ENCODE measurements at places on chromosomes 12 and 14. TPM values are rescaled to one million over a fixed set of nuclear protein-coding genes. Genes with fewer than 3 reads are reported as not detected.

Gene C12orf56
- 0.25 TPM for total RNA-seq

Gene GSC
- total RNA-seq: not detected

Gene IRF9
- total RNA-seq: 10.8 TPM

Gene ANO2
- total RNA-seq: 2.0 TPM

Gene COQ10A
- 7.1 TPM for total RNA-seq

Gene DLK1
- 0.25 TPM for total RNA-seq

Gene SCARB1
- total RNA-seq: 12.5 TPM

Gene DPY19L2
- 38.1 TPM for total RNA-seq

Gene HELB
- total RNA-seq: 3.9 TPM

Gene PTPN21
- 10.6 TPM for total RNA-seq

Gene RIC8B
- total RNA-seq: 23.4 TPM

Gene TAS2R42
- total RNA-seq: not detected

Gene SERPINA12
- total RNA-seq: not detected

Gene SPTSSA
- 10.1 TPM for total RNA-seq

Gene UNC79
- 33.9 TPM for total RNA-seq

Gene GLS2
- total RNA-seq: 4.2 TPM

Gene FMNL3
- 8.1 TPM for total RNA-seq

Gene KRT3
- total RNA-seq: not detected

Gene ASCL1
- 8.6 TPM for total RNA-seq

Gene DBX2
- 2.2 TPM for total RNA-seq

Gene RD3L
- not detected for total RNA-seq

Gene CELA1
- not detected for total RNA-seq
